ENCODE measurements at places on chromosomes 16 and 17.

DNA sequence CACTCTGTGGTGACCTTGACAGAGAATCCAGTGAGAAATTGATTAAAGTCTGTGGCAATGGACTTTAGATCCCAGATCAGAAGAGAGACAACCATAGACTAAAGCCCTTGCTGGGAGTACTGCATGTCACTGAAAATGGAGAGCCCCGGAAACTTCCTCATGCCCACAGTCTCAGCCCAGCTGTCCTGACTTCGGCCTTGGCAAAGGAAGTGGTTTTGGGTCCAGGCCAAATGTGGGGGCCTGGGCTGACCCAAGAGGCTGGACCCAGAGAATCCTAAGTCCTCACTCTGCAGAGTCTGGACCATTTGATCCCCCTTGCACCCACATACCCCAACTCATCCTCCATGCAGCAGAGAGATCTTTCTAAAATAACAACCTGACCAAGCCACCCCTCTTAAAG, 4.7 kb upstream of the BEAN1 start:
- DNase-seq, result no peak

DNA sequence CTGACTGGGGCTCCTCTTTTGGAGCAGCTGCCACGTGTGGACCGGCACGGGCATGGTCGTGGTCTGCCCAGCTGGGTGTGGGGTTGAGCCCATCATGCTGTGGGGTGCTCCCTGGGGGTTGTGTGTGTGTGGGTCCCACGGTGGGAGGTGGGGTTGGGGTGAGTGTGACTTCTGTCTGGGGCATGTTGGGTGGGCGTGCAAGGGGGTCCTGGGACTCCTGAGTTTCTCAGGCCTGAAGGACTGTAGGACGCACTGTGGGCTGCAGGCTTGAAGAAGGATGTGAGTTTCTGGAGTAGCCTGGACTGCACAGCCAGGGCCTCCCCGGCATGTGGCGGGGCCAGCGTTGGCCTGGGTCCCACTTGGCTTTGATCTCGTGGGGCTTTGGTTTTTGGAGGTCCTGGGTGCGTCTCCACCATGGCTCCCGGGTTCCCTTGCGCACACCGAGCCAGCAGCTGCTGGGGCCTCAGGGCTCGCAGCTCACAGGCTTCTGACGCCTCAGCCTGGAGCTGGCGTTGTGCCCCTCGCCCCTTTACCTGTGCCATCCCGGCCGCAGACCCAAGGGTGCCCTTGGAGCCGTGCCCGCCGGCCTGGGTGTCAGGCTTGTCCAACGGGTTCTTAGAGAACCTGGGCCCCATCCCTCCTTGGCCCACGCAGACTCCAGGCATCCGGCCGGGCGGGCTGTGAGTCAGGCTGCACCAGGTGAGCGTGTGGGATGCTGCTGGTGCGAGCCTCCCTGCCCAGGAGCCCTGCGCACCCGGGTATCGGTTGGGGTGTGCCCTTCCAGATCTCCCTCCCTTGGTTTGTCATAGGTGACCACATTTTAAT, 34.4 kb upstream of the ZNF750 start:
- no peak for DNase-seq

DNA sequence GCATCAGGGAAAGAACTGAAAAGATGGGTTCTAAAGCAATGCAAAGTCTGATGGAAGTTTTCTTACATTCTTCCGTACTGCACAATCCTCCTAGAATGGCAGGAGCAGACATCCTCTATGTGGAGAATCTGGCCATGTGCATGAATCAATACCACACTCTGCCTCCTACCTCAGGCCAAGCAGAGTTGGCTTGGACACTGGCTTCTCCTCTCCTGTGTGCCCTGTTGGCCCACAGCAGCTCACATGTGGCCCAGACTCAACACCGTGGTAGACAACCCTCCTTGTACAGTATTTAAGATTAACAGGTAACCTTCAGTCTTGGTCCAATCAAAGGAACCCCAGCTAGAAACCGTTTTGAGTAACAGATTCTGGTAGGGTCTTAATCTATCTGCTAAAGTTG, 101.9 kb downstream of the ZFHX3 start:
- no peak for DNase-seq

- DNase-seq, result no peak
Measured at GRCh38 chr17:79186406-79186805, 111.8 kb downstream of the ENGASE start.

Data from eye (tissue), 1 donor.